ENCODE measurements at places on chromosomes 2 and 18. TPM values are rescaled to one million over a fixed set of nuclear protein-coding genes. Genes with fewer than 3 reads are reported as not detected.

Gene IFIH1
- total RNA-seq, result 45.9 TPM

Gene DSG4
- total RNA-seq, result not detected

Gene NEUROD1
- total RNA-seq, result not detected

Gene AOX1
- total RNA-seq, result not detected

Gene CREG2
- total RNA-seq, result not detected

Gene RAMP1
- total RNA-seq, result 1.1 TPM

DNA sequence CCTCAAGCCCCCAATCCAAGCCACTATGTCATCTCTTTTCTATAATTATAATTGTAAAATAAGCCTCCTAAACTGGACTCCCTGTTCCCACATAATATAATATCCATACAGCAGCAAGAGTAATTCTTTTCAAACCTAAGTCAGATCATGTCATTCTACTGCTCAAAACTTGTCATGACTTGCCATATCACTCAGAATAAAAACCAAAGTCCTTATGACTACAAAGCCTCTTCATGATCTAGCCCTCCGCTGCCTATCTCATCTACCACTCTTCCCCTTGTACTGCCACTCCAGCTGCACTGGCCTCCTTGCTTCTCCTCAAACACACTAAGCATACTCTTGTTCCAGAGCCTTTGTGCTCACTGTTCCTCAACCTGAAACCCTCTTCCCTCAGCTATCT is 69.9 kb downstream of the MEMO1 start:
- H3K36me3 ChIP-seq, result peaks cover 9% of the 10 kb centered on the region
- H3K27ac ChIP-seq, result no peak overlapping the region
- no peak for DNase-seq
- no peaks in the 10 kb centered on the region for H3K27me3 ChIP-seq

DNA sequence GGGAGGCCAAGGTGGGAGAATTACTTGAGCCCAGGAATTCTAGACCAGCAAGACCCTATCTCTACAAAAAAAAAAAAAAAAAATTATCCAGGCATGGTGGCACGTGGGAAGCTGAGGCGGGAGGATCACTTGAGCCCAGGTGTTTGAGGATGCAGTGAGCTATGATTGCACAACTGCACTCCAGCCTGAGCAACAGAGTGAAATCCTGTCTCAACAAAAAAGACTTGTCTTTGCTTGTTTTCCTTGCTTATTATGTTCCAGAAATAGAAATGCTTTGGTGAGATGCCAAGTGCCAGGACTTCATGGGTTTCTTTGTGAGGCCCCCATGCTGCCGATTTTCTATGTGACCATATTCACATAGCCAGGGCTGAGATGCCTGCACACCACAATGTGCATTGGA is 9.0 kb downstream of the DCDC2C start:
- no peak for DNase-seq
- H3K27me3 ChIP-seq, result peaks cover 9% of the 10 kb centered on the region
- H3K27ac ChIP-seq, result no peak overlapping the region
- no peaks in the 10 kb centered on the region for H3K4me1 ChIP-seq

DNA sequence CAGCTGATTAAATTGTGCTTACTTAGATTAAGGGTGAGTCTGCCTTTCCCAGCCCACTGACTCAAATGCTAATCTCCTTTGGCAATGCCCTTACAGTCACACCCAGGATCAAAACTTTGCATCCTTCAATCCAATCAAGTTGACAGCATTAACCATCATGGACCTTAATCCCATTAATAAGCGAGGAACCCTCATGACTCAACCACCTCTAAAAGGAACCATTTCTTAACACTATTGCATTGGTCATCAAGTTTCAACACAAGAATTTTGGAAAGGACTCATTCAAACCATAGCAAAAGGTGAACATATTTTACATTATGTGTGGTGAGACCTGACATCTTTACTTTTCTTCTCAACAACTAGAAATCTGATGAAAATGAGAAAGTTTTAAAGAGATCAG is 187.0 kb downstream of the OSR1 start:
- no peaks in the 10 kb centered on the region for H3K36me3 ChIP-seq
- no peaks in the 10 kb centered on the region for H3K4me1 ChIP-seq
- no peak overlapping the region for H3K27ac ChIP-seq
- H3K27me3 ChIP-seq, result no peaks in the 10 kb centered on the region
- H3K4me3 ChIP-seq, result no peak overlapping the region
- no peak for DNase-seq

- peaks cover 5% of the 10 kb centered on the region for H3K4me1 ChIP-seq
- H3K4me3 ChIP-seq, result no peak overlapping the region
- H3K27ac ChIP-seq, result no peak overlapping the region
- peaks cover 2% of the 10 kb centered on the region for H3K36me3 ChIP-seq
Measured at GRCh38 chr18:58051765-58052460, 7.9 kb downstream of the NEDD4L start.

- H3K4me1 ChIP-seq, result no peaks in the 10 kb centered on the region
- H3K4me3 ChIP-seq, result no peak overlapping the region
Measured at GRCh38 chr2:55999790-56000189, 76.2 kb upstream of the EFEMP1 start.

DNA sequence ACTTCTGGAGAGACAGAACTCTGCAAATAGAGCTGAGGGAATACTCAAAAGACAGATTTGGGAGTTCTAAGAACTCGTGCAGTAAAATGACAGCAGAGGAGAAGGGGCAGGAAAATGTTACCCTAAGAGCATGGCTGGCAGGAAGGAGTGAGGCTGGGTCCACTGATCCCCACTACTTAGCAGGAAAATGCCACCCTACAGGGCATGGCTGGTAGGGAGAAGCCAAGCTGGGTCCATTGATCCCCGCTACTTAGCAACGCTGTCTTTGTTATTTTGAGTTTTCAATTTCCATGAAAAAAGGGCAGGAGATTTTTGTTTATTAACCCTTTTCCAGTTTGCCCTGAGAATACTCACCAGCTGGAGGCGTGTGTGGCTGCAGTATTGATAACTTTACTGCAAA is 100.3 kb upstream of the TMEM200C start:
- DNase-seq, result no peak
- H3K27ac ChIP-seq, result no peak overlapping the region
- no peak overlapping the region for H3K4me3 ChIP-seq
- H3K4me1 ChIP-seq, result peaks cover 2% of the 10 kb centered on the region

DNA sequence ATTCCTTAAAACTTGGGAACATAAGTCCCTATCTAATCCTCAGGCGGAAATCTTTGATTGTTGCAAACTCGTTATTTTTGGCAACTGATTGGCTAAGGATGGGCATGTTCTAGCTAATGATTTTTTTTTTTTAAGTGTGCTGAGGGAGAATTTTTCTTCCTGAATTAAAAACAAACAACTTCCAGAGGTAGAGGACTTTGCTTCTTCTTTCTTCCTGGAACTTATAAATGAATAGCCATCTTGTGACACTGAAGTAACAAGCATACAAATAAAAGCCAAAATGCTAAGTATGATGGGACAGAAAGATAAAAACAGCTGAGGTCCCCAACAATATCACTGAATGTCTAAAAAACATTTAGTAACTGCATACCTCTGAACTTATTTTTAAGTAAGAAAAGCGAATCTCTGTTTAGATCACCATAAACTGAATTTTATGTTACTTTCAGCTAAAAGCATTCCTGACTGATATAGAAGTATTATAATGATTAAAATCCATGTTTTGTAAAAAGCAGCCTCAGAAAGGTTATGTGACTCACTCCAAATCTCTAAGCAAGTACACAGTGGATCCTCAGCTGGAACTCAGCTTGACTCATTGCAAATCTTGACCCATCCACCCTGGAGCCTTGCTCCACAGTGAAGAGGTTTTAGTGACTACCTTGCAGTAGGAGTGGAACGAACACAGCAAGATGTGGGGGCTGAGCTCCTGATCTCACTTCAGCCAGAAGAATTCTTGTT is 344.4 kb downstream of the CLIP4 start:
- H3K4me1 ChIP-seq, result no peaks in the 10 kb centered on the region
- no peak overlapping the region for H3K4me3 ChIP-seq
- no peaks in the 10 kb centered on the region for H3K36me3 ChIP-seq
- H3K27ac ChIP-seq, result no peak overlapping the region
- H3K27me3 ChIP-seq, result peaks cover 26% of the 10 kb centered on the region
